ENCODE measurements at places on chromosomes 12 and 14.

GRCh38 chr12:50394469-50395029 is 1.9 kb downstream of the FAM186A start:
- DNase-seq: no peak

DNA sequence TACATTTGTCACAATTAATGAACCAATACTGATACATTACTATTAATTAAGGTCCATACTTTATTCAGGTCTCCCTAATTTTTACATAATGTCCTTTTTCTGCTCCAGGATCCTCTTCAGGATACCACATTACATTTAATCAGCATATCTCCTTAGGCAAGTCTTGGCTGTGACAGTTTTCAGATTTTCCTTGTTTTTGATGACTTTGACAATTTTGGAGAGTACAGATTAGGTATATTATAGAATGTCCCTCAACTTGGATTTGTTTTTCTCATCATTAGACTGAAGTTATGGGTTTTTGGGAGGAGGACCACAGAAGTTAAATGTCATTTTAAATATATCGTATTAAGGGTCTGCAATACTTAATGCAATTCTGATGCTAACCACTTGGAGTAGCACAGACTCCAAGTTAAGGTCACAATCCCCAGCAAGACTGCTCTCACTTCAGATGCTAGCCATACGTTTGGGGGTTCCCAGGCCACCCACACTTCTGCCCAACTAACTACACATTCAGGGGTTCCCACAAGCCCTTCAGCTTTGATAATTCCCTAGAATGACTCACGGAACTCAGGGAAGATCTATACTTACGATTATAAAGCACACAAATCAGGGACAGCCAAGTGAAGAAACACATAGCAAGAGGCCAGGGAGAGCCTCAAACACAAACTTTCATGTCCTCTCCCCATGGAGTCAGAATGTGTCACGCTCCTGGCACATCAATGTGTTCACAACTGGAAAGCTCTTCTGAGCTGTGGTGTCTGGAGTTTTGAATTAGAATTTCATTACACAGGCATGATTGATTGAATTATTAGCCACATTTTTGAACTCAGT is 17.0 kb upstream of the NUBPL start:
- no peak for DNase-seq

GRCh38 chr14:32109676-32110547 is 32.8 kb downstream of the ARHGAP5 start:
- peak; percentile 58 for DNase-seq

DNA sequence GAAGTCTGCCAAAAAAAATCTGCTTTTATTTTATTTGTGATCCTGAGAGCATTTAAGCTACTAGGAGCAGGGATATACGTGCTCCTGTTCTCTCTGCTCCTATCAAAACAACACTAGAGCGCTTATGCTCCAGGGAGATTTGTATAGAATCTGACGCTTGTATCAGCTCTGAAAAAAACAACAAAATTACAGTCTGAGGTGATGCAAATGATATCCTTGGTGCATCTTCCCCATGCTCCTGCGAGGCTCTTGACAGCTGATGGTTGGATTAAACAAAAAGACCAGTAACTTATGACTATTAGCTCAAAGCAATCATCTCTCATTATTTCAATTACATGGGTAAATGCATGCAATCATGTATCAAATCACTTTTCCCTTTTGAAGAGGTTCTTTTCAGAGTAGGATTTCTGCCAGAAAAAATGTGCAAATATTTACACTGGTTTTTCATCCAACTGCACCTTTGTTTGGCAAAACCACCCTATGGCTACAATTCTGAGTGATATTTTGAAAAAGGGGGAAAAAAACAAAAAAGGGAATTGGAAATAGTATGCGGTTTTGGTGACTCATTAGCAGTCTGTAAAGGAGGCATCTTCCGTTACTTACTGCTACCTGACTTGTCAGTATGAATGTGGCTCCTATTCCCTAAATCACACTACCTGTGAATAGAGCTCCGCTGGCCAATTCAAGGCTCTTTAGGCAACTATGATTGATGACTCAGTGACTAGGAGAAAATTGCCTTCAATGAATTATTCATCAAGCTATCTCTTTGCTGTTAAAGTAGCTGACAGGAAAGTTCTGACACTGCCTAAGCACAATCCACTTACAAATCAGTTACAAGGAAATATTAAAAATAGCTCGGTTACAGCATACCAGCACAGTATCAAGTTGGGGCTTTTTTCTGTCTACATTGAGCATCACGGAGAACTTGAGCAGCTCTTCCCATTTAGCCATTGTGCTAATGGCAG is 450.0 kb downstream of the FOXG1 start:
- DNase-seq: no peak

DNA sequence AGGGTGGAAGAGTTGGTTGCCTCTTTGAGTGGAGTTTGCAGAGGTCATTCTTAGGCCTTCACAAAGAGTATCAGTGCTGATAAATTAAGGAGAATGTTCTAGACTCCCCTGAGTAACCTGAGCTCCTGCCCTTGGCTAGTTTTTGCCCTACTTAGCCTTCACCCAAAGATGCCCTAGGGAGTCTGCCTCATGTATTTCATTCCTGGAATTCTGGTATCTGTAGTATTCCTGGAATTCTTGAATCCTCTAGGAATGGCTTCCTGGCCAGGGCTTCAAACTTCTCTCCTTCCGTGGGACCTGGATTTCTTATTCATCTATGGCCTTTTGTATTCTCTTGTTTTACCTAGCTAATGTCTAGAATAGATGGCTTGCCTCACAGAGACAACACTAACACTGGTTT is 701.1 kb downstream of the NOVA1 start:
- DNase-seq: no peak

DNA sequence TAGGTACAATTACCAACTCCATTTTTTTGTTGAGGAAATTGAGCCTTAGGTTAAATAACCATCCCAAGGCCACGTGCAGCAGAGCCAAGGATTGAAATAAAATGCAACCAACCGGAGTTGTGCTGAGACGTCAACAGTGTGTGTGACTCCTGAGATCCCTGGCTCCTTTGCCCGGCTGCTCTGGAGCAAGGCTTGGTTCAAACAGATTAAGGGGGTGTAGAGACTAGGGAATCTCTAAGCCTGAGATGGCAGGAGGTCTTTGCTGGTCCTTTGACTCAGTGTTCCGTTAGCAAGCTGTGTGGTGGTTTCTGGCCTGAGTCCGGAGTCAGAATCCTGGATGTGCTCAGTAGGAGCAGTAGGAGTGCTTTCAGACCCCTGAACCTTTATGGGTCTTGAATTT is 1.4 kb upstream of the SLC8A3 start:
- no peak for DNase-seq

GRCh38 chr12:110245369-110245772 is 35.7 kb upstream of the ATP2A2 start:
- no peak for DNase-seq

GRCh38 chr12:65658360-65658759 is 165.9 kb upstream of the HMGA2 start:
- no peak for DNase-seq

GRCh38 chr12:83971781-83972180 is 940.8 kb downstream of the SLC6A15 start:
- DNase-seq: no peak

GRCh38 chr12:42673535-42673934 is 84.0 kb upstream of the PRICKLE1 start:
- no peak for DNase-seq

DNA sequence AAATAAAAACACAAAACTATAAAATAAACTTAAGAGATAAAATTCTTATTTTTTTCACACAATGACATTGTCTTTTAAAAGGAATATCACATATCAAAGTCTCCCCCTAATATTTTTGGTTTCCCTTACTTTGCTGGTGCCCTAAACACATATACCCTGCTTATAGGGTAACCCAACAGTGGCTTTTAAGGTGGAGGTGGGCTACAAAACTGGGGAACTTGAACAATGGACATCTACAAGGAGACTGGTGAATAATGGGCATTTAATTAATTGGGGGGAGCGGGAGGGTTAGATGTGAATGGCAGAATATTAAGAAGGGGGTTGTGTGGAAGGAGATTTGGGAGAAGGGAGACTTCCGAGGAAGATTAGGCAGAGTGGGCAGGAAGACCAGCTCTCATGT is 9.6 kb downstream of the B4GALNT1 start:
- no peak for DNase-seq

GRCh38 chr12:77560714-77561113 is 270.0 kb upstream of the NAV3 start:
- DNase-seq: no peak

GRCh38 chr14:35079742-35080141 is 33.7 kb downstream of the FAM177A1 start:
- DNase-seq: no peak

GRCh38 chr14:27660683-27661082 is 1062.8 kb upstream of the NOVA1 start:
- no peak for DNase-seq

DNA sequence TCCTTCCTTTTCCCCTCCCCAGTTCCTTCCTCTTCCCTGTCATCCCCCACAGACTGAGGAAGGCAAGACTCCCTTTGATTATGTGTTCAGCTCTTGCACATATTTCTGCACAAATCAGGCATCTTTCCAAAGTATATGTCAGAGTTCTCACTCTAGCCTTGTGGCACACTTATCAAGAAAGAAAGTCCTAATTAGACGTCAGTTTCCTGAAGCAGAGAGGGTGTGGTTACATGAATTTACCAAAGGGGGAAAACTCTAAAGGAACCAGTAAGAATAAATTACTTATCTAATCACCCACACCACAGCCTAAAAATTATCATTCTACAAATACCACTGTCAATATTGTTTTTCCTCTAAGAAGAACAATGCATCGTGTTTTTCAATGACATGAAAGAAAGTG is 120.7 kb upstream of the GRIP1 start:
- DNase-seq: no peak

GRCh38 chr12:107372229-107372658 is 278.9 kb upstream of the CRY1 start:
- DNase-seq: no peak

GRCh38 chr14:87171141-87171540 is 821.8 kb downstream of the GALC start:
- DNase-seq: no peak

DNA sequence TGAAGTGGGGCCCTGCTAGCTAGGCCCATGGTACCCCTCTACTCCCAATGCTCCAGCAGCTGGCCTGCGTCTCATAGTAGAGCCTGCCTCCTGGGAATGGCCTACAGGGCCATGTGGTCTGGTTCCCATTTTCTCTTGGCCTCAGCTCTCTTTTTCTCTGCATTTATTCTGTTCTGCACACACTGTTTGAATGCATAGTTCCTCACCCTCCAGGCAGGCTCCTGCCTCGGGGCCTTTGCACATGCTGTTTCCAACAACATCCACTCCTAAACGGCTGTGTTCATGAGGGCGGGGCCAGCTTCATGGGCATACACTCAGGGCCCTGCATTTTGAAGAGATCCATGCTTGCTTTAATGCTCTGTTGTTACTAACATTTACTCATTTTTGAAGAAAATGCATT is 204.0 kb downstream of the ADGRD1 start:
- no peak for DNase-seq

DNA sequence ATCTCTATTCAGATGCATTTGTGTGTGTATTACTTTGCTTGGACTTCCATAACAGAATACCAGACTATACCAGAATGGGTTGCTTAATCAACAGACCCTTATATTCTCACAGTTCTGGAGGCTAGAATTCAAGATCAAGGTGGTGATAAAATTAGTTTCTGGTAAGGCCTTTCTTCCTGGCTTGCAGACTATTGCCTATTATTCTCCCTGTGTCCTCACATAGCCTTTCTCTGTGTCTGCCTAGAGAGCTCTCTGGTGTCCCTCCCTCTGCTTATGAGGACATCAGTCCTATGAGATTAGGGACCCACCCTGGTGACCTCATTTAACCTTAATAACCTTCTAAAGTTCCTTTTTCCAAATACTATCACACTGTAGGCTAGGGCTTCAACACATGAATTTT is 106.0 kb downstream of the FAR2 start:
- DNase-seq: no peak

DNA sequence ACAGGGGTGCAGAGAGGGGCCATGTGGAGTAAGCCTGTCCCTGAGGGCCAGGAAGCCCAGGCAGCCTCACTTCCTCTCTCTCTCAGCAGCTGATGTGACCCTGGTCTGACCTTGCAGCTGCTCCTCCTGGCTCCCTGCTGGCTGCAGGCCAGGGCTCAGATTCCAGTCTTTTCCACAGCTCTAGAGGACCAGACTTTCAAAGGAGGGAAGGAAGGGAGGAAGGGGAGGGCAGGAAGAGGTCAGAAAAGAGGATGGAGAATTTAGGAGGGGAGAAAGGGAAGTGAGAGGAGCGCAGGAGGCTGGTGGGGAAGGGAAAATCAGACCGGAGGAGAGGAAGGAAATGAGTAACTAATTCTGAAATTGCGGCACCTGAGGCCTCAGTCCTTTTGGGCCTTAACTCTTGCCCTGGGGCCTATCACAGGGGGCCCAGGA is 40.9 kb upstream of the VASH1 start:
- DNase-seq: no peak

DNA sequence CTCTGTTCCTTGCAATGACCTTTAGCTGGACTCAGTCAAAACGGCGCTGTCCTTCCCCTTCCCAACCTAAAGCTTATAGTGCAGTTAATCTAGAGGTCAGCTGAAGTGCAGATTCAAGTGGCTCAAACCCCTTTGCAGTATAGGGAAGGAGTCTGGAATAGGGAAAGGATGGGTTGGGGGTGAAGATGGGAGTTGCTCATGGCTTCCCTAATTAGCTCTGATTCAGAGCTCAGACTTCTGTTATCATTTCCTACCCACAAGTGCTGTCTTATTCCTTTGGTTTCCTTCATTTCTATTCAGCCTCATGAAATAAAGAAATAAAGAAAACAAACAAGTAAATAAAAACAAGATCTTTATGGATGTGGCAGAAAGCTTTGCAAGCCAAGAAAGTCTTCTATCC is 264.0 kb upstream of the HMGA2 start:
- no peak for DNase-seq

GRCh38 chr12:124743479-124744272 is 120.0 kb downstream of the SCARB1 start:
- DNase-seq: no peak

GRCh38 chr14:25034803-25035681 is 14.9 kb downstream of the STXBP6 start:
- no peak for DNase-seq

DNA sequence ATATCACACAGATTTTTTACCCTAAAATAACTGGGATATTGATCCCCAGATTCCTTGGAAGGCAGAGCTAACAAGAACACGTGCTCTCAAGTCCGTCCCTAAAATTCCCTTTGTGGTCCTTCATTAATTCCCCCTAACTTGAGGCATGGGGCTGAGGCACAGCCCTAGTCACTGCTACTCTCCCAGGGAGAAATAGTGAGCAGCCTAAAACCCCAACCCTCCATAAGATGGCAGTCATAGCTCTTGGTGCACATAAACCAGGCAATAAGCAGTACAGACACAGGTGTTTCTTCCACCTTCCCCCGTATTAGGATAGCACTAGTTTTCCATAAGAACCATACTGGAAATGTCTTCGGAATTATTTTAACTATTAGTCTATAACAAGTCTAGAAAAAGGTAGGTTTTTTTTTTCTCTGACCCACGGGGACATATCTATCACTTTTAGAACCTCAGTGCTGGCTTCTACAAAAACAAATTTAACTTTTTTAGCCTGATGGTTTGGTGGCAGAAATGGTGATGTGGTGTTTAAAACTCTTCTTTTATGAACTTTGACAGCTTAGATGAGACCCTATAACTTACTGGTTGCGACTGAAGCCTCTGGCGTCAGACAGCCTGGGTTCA is 3.1 kb upstream of the ARHGEF40 start:
- no peak for DNase-seq
